ENCODE measurements at places on chromosomes 1 and 21. TPM values are rescaled to one million over a fixed set of nuclear protein-coding genes. Genes with fewer than 3 reads are reported as not detected.

TNFRSF9 gene
- 0.16 TPM for total RNA-seq

DNA sequence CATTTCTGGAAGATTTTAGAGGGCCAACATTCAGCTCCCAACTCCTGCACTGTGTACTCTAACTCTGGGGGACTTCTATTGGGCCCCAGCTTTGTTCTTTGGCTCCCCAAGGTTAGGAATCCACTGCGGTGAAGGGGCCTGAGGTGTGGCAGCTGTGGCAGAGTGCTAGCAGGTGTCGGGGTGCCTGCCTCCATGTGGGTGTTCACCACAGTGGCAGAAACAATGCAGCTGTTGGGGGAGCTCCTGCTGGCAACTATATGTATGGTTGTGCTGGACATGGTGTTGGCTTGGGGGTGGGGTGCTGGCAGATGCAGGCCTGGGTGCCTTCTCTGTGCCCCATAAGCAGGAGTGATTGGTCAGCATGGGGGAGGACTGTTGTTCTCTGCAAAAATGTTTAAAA lies 95.5 kb downstream of the ST6GALNAC3 start:
- ATAC-seq: no peak

F13B gene
- total RNA-seq: not detected

DNA sequence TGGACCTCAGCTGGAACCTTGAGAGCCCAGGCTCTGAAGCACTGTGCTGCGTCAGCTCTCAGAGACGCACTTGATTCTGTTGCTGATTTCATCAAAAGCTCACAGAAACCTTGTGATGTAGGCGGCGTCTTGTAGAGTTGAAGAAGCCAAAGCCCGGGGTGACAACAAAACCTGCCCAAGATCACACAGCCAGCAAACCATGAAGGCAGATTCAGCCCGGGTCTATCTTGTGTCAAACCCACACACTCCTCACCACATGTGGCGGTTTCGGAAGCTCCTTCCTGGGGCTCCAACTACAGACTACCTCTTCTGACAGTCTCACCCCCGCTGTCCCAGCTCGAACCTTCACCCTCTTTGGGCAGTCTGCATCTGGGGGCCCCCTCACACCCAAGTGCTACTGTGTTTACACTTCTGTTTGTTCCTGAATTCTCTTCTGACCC lies 50.4 kb downstream of the TENT5C start:
- ATAC-seq: no peak

Data from esophagus mucosa (tissue), 1 donor.